ENCODE measurements at places on chromosomes 1 and 21.

GRCh38 chr1:17021896-17022295, 10.2 kb upstream of the ATP13A2 start:
- DNase-seq = no peak

DNA sequence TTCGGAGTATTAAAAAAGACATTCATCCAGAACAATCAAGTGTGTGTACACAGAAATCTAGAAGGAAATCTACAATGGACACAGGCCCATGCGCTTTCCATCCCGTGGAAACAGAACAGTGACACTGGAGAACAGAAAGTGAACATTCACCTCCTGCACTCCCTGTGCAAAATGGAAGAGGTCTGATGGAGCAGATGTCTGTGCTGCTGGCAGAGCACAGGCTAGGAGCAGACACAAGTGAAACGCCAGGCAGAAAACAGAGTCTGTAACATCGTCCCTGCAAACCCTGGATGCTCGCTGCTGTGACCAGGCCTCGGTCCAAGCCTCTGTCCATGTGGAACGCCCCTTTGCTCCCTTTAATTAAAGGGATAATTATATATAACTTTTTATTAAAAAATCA, 36.1 kb downstream of the SLC45A1 start:
- no peak for DNase-seq

DNA sequence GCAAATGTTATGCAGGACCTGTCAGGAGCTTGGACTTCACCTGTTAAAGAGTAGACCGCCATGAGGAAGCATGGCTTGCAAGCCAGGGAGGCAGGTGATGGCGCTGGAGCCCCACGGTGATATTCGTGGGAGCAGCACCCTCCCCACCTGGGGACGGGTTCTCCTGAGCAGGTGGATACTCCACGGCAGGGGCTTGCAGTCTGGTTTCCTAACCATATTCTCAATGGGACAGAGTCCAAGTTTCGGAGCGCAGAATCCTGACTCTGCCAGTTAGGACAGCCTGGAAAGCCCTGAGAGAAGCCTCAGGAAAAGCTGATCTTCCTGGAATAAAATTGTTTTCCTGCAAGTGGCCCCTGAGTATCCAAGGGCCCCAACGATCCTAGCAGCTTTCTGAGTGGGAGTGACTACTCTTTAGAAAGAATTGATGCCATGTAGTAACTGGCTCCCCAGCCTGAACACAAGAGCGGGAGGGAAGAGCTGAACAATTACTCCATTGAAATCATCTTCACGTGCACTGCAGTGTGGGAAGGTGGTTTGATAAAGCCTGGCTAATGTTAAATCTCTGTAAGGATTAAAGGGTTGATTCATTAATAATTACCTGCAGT, 146.3 kb upstream of the RAB4A start:
- DNase-seq = no peak

DNA sequence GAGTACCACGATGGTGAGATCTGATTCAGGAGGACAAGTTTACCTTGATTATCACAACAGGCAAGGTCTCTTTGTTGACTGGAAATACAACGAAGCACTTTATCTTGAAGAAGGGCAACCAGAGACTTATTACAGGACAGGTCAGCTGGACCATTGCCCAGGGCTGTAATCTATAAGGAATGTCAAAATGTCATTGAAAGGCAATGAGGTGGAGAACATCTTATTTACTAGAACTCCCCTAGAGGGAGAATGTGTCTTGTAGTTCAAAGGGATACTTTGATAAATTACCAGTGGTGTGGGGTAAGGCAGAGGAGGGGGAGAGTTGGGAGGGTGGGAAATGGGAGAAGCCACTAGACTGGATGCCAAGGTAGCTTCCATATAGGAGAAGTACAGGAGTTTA, 212.3 kb downstream of the NCAM2 start:
- no peak for DNase-seq

DNA sequence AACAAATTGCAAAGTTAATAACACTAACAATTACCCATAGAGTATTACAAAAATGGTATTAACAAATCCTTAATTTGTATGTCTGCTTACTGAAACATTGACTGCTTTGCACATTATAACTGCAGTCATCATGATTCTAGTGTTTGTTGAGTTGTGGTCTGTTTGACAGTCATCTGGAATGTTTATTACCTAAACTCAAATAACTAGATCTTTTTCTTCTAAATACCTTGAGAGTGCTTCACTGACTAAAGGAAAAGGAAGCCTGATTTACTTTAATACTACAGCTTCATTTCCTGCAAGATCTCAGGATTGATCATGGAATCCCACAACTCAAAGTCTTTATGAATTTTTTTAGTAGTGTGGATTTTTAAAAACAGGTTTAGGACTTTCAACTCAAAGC, 70.0 kb downstream of the HMCN1 start:
- no peak for DNase-seq

GRCh38 chr1:43550598-43551246, 20.0 kb downstream of the PTPRF start:
- no peak for DNase-seq

Measured in stimulated activated effector memory CD8-positive, alpha-beta T cell treated with anti-CD3 and anti-CD28 coated beads, Interleukin-12 subunit alpha, Interleukin-12 subunit beta, amount 100 ng/mL, for 72 hours (primary cell).